Spleen (tissue), 13 donors: ENCODE measurements at places on chromosomes 3 and 15. TPM values are rescaled to one million over a fixed set of nuclear protein-coding genes. Genes with fewer than 3 reads are reported as not detected.

DNA sequence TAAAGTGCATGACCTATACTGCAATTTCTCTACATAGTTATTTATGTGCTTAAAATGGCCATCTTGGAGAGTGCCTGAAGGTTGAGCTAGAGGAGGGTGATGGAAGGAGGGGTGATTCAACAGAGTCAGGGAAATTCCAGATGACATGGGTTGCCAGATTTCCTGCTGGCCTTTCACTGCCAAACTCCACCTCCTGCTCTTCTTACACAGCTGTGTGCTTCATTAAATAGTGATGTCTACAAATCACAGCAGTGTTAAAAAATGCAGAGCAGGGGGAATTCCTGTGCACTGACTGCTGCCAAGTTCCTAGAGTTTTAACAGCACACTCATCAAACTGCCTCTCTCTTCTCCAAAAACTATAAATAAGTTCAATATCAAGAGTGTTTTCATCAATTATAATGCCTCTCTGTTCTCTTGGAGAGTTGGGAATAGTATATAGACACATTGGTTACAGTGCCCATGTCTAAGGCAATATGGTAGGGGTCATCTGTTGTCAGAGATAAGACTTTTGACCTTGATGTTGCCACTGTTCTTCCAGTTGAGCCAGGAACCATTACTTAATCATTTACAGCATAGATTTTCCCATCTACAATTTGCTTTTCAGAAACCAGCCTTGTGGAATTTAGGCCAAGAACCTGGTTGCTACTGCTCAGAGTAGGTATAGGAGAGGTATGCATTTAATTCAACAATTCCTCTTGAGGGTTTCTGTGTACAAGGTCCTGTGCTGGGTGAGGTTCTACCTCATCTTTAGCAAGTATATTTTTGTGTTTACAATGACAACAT is 79.6 kb downstream of the TP63 start:
- no peaks in the 10 kb centered on the region for H3K4me1 ChIP-seq
- H3K4me3 ChIP-seq: no peak overlapping the region
- H3K36me3 ChIP-seq: no peaks in the 10 kb centered on the region
- H3K27ac ChIP-seq: peak overlapping the region; percentile 38

Gene ADGRG7
- total RNA-seq: not detected

Gene CA12
- 0.95 TPM for total RNA-seq

DNA sequence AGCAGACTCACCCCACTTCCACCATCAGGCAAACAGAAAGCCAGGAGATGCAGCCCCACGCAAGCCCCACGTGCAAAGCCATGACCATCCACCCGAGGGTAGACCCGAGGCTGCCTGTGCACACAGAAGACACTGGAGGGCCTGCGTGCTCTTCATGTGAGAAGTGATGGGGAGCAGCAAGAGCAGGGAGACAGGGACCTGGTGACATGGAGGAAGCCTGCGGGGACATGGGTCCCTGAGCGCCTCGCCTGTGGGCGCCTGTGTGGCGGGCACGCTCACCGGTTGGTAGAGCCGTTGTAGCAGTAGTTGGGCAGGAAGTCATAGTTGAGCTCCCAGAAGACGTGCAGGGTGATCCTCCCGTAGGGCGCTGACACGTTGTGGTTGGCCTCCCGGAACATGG is 65.0 kb downstream of the NIPA2 start:
- peak; percentile 61 for DNase-seq
- H3K4me1 ChIP-seq: no peaks in the 10 kb centered on the region
- no peak overlapping the region for H3K4me3 ChIP-seq
- no peaks in the 10 kb centered on the region for H3K27me3 ChIP-seq
- H3K36me3 ChIP-seq: peaks cover 31% of the 10 kb centered on the region

GRCh38 chr3:148992027-148992634 is 791 bp downstream of the GYG1 start:
- H3K4me1 ChIP-seq: no peaks in the 10 kb centered on the region
- H3K4me3 ChIP-seq: peak overlapping the region; percentile 88
- no peaks in the 10 kb centered on the region for H3K27me3 ChIP-seq
- peak; percentile 92 for DNase-seq

Gene SCAMP5
- 8.7 TPM for total RNA-seq
